Activated T-cell treated with anti-CD3 and anti-CD28 coated beads for 1 hour (primary cell): ENCODE measurements at places on chromosomes 2 and 18.

DNA sequence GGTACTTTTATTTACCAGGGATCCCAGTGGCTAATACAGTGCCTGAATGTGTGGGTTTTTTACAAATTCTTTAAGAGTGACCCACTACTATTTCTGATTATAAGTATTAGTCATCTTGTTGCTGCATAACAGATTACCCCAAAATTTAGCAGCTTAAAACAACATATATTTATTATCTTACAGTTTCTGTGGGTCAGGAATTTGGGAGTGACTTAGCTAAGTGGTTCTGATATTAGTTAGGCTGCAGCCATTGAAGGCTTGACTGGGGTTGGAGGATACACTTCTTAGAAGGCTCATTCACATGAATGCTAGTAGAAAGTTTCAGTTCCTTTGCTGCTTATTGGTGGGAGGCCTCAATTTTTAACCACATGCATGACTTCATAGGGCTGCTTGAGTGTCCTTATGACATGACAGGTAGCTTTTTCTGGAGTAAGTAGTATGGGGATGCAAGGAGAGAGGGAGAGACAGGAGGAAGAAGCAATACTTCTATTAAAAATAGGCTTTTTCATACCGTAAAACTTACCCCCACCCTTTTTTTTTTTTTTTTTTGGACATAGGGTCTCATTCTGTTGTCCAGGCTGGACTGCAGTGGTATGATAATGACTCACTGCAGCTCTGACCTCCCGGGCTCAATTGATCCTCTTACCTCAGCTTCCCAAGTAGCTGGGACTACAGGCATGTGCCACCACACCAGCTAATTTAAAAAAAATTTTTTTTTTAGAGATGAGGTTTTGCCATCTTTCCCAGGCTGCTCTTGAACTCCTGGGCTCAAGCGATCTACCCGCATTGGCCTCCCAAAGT lies 13.3 kb upstream of the POLE4 start:
- no peak for DNase-seq

GRCh38 chr2:149737896-149738295 lies 150.3 kb upstream of the MMADHC start:
- no peak for DNase-seq

DNA sequence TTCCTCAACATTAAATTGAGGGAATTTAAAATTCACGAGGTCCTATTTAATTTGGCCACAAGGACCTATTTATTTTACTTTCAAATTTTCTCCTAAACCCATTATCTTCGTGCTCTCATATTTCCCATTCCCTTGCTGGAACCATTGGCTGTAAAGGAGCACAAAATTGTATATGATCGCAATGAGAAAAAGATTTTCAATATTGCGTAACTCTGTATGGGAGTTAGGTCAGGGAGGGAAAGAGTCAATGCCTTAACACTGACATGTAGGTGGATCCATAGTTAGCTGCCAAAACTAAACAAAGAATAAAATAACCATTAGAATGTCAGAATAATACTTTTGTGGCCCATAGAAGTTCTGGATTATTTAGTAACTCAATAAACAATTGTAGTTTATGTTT lies 40.6 kb upstream of the ZC3H15 start:
- DNase-seq = no peak

- DNase-seq = peak; percentile 81
Observed at GRCh38 chr2:219298759-219299371, 10.3 kb downstream of the PTPRN start.

DNA sequence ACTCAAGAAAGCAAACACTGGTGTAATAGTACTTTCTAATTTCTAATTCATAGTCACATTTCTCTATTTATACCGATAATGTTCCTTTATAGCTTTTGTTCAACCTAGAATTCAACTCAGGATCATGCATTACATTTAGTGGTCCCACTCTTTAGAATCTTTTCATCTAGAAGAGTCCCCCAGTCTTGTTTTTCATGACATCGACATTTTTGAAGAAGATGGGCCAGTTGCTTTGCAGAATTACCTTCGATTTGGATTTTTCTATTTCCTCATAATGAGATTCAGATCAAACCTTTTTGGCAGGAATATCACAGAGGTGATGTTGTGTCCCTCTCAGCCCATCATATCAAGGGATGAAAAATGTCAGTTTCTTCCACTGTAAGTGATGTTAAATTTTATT lies 35.3 kb downstream of the KIAA2012 start:
- DNase-seq = no peak

DNA sequence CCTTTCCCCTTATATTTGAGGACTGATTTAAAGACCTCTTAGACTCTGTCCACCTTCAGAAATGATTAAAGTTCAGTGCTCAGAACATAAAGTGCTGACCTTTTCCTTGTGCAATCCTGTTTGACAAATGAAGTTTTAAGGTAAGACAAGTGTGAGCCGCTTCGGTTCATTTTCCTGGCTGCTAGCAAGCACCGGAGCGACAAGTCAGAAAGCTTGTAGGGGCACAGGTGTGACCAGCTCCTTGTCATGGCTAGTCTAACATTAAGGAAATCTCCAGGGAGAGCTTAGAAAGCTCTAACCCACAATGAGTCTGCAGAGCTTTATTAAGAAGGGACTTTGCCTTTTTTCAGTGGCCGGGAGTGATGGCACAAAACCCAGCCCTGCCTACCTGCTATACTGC lies 2.3 kb upstream of the NCKAP5 start:
- no peak for DNase-seq

- no peak for DNase-seq
Observed at GRCh38 chr2:207819021-207819797, 49.5 kb upstream of the FZD5 start.

- DNase-seq = no peak
Observed at GRCh38 chr2:15446961-15447360, 114.2 kb downstream of the NBAS start.

GRCh38 chr2:220104871-220105351 lies 477.5 kb downstream of the SLC4A3 start:
- DNase-seq = no peak

- DNase-seq = no peak
Observed at GRCh38 chr2:230423851-230424458, 8.0 kb downstream of the SP100 start.

GRCh38 chr2:143635302-143635701 lies 506.1 kb downstream of the ARHGAP15 start:
- no peak for DNase-seq

- no peak for DNase-seq
Observed at GRCh38 chr2:240387669-240388358, 47.6 kb upstream of the GPC1 start.

DNA sequence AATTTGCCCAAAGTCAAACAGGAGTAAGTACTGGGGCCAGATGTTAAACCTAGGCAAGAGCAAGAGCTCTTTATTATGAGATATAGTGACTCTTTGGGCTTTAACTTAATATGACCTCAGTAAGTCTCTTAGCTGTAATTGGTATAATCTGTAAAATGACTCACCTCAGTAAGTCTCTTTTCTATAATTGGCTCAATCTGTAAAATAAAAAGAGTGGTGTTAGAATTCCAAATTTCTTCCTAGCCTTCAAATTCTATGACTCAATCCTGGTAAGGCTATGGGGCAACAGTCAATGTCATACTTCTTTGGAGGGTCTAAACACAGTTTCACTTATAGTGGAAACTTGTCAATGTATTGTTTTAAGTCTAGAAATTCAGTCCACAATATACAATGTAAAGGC lies 1608.9 kb upstream of the PIK3C3 start:
- DNase-seq = no peak

DNA sequence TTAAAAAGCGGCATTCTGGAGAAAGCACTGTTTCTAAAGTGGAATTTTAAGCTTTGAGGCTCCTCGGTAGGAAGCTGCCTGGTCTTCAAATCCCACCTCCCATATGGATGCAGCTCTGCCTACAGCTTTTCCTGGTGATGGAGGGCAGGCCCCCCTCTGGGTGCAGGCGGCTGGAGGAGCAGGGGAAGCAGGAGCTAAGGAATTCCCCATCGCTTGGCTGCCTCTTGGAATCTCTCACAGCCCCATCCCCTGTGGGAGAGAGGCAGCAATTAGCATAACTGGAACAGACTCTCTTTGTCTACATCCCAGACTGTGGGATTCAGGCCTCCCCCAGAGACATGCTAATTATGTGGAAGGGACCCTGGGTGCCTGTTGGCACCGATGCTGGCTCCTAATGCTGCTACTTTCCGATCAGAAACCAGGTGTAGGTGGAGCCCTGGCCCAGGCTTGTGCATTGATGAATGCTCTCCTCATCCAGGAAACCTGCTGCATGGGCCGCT lies 51.3 kb downstream of the LIPG start:
- DNase-seq = no peak

DNA sequence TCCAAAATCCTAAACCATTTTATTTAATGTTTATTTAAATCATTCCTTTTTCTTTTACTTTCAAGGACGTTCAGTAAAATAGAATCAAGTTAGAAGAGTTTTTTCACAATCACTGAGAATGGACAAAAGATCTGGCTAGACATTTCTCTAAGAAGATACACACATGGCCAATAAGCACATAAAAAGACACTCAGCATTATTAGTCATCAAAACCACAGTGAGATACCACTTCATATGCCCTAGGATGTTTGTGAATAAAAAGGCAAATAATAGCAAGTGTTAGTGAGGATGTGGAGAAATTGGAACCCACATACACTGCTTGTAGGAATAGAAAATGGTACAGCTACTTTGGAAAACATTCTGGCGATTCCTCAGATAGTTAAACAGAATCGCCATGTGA lies 76.1 kb downstream of the RHBDD1 start:
- DNase-seq = no peak

DNA sequence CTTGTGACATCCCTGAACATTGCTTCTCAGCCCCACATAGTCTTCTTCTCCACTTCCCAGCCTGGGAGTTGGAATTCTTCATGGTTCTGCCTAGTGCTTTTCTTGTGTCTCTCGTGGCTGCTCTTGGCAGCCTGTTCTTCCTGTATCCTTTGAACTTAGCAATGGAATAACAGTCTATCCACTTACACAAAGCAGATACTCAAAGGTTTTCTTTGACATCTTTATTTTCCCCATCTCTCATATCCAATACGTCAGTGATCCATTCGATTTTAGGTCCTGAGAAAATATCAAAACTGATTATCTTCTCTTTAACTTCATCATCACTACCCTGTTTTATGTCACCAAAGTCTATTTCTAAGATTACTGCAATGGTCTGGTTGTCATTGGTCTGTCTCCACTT lies 1091.2 kb upstream of the PIK3C3 start:
- DNase-seq = no peak
